ENCODE measurements at places on chromosomes 3 and 15. TPM values are rescaled to one million over a fixed set of nuclear protein-coding genes. Genes with fewer than 3 reads are reported as not detected.
A peak's percentile ranks its signal among the peaks of the same experiment; 100 is the strongest.

- H3K4me1 ChIP-seq: no peaks in the 10 kb centered on the region
- no peak overlapping the region for H3K27ac ChIP-seq
- DNase-seq: no peak
- H3K36me3 ChIP-seq: no peaks in the 10 kb centered on the region
- H3K4me3 ChIP-seq: no peak overlapping the region
Measured at GRCh38 chr3:140523600-140523999, 154.3 kb upstream of the TRIM42 start.

GRCh38 chr15:101573951-101574350, 78.2 kb downstream of the TM2D3 start:
- DNase-seq: no peak
- H3K36me3 ChIP-seq: no peaks in the 10 kb centered on the region
- H3K4me3 ChIP-seq: no peak overlapping the region
- no peaks in the 10 kb centered on the region for H3K4me1 ChIP-seq
- no peak overlapping the region for H3K27ac ChIP-seq

DNA sequence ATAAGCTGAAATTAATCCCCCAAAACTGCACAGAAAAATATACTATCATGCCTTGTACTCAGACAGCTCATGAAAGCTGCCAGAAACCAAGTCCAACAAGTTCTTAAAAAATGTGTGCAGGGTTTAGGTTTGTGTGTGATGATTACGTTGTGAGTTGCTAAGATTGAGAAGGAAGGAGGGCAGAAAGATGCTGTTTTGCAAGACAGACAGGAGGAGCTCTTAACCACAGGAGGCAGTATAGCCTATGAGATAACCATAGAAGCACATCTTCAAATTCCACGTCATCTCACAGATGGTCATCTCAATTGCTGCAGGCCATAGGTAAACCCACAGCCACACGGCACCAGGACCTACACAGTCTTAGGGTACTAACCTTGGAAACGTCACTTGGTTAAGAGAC, 191.9 kb downstream of the STT3B start:
- no peaks in the 10 kb centered on the region for H3K4me1 ChIP-seq
- no peaks in the 10 kb centered on the region for H3K27me3 ChIP-seq
- H3K4me3 ChIP-seq: no peak overlapping the region
- no peak overlapping the region for H3K27ac ChIP-seq
- H3K36me3 ChIP-seq: no peaks in the 10 kb centered on the region

LRRC34 gene
- polyA plus RNA-seq: 2.1 TPM

DNA sequence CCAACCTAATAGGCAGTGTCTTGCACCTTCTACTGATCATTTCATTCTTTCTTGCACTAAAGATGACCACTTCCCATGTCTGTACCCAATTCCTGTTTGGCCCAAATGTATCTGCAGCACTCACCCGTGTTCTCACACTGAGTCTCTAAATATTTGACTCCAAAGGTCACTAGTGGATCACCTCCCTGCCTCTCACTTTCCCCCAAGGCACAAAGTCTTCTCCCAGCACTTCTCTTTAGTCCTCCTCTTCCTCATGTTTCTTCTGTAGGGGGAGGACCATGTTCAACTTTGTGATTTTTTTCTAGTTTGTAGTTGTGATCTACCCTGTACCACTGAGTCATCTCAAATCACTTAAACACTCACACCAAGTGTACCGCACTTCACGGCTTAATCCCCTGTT, 13.9 kb downstream of the NR1I2 start:
- no peaks in the 10 kb centered on the region for H3K4me1 ChIP-seq
- no peak overlapping the region for H3K4me3 ChIP-seq
- no peak for DNase-seq
- no peaks in the 10 kb centered on the region for H3K36me3 ChIP-seq
- H3K27ac ChIP-seq: no peak overlapping the region

SNX22 gene
- 2.6 TPM for polyA plus RNA-seq

- no peaks in the 10 kb centered on the region for H3K27me3 ChIP-seq
- peaks cover 26% of the 10 kb centered on the region for H3K4me1 ChIP-seq
- H3K4me3 ChIP-seq: no peak overlapping the region
- H3K36me3 ChIP-seq: peaks cover 100% of the 10 kb centered on the region
Measured at GRCh38 chr3:157148196-157148889, 11.6 kb downstream of the CCNL1 start.

GRCh38 chr3:180011927-180012326, 24.8 kb downstream of the PEX5L start:
- H3K27ac ChIP-seq: no peak overlapping the region
- H3K27me3 ChIP-seq: no peaks in the 10 kb centered on the region
- H3K4me3 ChIP-seq: no peak overlapping the region
- no peaks in the 10 kb centered on the region for H3K4me1 ChIP-seq
- DNase-seq: no peak

DNA sequence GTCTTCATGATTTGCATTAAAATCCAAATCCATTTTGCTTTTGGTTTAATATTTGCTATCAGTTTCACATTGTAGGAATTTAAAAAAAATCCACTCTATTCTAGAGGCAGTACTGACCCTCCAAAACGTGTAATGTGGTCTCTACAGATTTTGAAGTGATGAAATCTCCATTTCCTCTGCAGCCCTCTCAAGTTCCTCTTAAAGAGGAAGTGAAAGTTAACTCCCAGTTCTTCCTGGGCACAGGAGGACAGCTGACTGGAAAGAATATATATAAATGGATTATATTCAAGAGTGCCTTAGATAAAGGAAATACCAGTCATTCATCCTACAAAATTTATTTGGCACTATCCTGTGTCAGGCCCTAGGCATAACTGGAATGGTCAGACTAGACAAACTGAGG, 83.5 kb upstream of the PLCL2 start:
- H3K36me3 ChIP-seq: no peaks in the 10 kb centered on the region
- no peaks in the 10 kb centered on the region for H3K27me3 ChIP-seq
- H3K4me1 ChIP-seq: no peaks in the 10 kb centered on the region
- no peak overlapping the region for H3K4me3 ChIP-seq
- no peak for DNase-seq
- H3K27ac ChIP-seq: no peak overlapping the region

DNA sequence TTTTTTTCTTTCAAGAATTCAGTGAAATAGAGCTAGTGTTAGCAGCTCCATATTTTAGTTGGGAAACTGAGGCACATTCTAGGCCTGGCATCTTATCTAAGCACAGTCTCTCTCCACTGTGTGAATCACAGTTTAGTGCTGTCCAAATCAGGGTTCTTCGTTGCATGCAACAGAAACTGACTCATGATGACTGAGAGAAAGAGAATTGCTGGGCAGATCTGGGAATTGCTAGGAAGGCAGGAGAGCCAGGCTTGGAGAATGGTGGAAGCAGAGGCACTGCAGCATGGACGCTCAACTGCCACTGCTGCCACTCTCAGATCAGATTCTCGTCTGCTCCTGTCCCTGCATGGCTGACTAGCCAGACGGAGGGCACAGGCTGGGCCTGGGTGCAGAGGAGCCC, 40.7 kb upstream of the CHST2 start:
- H3K27ac ChIP-seq: no peak overlapping the region
- H3K4me1 ChIP-seq: no peaks in the 10 kb centered on the region
- no peak overlapping the region for H3K4me3 ChIP-seq
- H3K36me3 ChIP-seq: no peaks in the 10 kb centered on the region

DNA sequence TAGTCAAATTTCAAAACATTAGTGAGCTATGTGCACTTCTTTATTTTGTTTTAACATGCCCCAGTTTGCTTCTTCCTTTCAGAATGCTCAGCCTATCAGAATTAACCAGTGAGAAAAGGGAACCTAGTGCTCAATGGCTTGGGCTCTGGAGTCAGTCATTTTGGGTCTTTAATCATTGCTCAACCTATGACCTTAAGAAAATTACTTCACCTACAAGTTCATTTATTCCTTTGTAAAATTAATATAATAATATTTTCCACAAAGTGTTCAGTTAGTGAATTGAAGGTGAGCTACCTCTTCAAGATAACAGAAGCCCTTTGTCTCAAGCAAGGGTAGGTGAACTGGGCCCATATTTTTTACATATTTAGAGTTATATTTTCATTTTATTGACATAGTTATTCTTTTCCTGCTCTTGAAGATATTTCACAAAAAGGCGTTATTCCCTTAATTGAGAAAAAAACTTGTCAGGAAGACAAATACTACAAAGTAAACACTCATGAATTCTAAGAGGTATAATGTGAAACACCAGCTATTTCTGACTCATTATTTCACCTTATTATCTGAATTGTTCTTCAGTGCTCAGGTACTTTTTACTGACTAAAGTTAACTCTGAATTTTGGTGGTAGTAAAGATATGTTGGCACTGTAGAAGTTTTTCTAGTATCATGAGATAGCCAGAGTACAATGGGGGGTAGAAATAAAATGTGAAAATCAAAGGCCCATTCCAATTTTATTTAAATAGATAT, 415.5 kb downstream of the NAALADL2 start:
- no peak overlapping the region for H3K27ac ChIP-seq
- no peaks in the 10 kb centered on the region for H3K4me1 ChIP-seq
- H3K36me3 ChIP-seq: no peaks in the 10 kb centered on the region
- DNase-seq: no peak

FAM3D gene
- 11.9 TPM for polyA plus RNA-seq

- H3K36me3 ChIP-seq: no peaks in the 10 kb centered on the region
- peak; percentile 9 for DNase-seq
- no peak overlapping the region for H3K4me3 ChIP-seq
- no peaks in the 10 kb centered on the region for H3K4me1 ChIP-seq
- H3K27ac ChIP-seq: no peak overlapping the region
Measured at GRCh38 chr3:126421573-126422119, 26.9 kb downstream of the CFAP100 start.

DNA sequence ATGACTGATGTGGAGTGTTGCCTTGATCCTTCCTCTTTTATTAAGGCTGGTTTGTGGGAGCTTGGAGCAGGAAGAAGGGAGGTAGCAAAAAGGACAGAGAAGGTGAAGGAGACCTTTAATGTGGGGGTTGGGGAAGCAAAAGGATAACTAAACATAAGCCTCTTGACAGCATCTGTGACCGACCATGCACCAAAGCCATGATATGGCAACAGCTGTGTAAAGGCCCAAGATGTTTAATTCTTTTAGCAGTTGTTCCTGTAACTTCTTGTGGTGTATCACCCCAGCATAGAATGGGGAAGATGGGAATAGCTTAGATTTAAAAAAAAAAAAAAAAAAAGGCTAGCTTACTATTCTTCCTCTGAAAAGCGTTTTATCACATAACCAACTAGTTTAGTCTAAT, 194.7 kb downstream of the KLHL25 start:
- no peak overlapping the region for H3K4me3 ChIP-seq
- peak overlapping the region; percentile 39 for H3K27ac ChIP-seq
- H3K36me3 ChIP-seq: peaks cover 66% of the 10 kb centered on the region
- peaks cover 43% of the 10 kb centered on the region for H3K4me1 ChIP-seq
- no peaks in the 10 kb centered on the region for H3K27me3 ChIP-seq

- DNase-seq: no peak
- no peaks in the 10 kb centered on the region for H3K36me3 ChIP-seq
- H3K27ac ChIP-seq: no peak overlapping the region
- H3K27me3 ChIP-seq: no peaks in the 10 kb centered on the region
- H3K4me3 ChIP-seq: no peak overlapping the region
Measured at GRCh38 chr3:186732169-186732766, 15.1 kb downstream of the KNG1 start.

GRCh38 chr15:33581032-33581431, 270.3 kb downstream of the RYR3 start:
- no peak overlapping the region for H3K4me3 ChIP-seq
- H3K27ac ChIP-seq: no peak overlapping the region
- H3K36me3 ChIP-seq: no peaks in the 10 kb centered on the region
- no peaks in the 10 kb centered on the region for H3K27me3 ChIP-seq

- DNase-seq: no peak
- no peaks in the 10 kb centered on the region for H3K27me3 ChIP-seq
- no peak overlapping the region for H3K4me3 ChIP-seq
- H3K27ac ChIP-seq: no peak overlapping the region
Measured at GRCh38 chr3:69881756-69882428, 117.6 kb upstream of the SAMMSON start.

Data from stomach (tissue), 19 donors.